ENCODE measurements at places on chromosomes 6 and 20.

GRCh38 chr20:6919792-6920468 is 152.4 kb downstream of the BMP2 start:
- DNase-seq: no peak

- DNase-seq: no peak
These were observed 131.3 kb downstream of the CEBPB start for GRCh38 chr20:50321797-50322480.

GRCh38 chr6:168012431-168013249 is 15.2 kb downstream of the KIF25 start:
- DNase-seq: no peak

DNA sequence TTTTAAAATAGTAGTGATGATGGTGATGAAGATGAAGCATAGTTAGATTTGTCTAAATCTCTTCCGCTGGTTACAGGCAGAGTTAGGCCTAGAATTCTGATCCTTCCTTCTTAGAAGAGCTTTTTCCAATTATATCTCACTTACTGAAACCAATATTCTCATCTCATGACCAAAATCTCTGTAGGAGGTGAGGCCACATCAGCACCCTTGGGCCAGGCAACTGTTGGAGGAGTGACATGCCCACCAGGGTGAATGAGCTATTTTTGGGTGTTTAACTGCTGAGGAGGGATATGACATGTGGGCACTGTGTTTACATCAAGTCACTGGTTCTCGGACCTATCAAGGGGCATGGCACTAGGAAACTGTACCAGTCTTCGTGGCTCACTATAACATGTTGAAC is 102.2 kb upstream of the SLC24A3 start:
- no peak for DNase-seq

- peak; percentile 1 for DNase-seq
These were observed 105.5 kb upstream of the FERMT1 start for GRCh38 chr20:6228302-6228843.

GRCh38 chr6:135358985-135359384 is 138.6 kb downstream of the AHI1 start:
- no peak for DNase-seq

Measured in HFF-Myc (cell line).